Mesangial cell (primary cell): ENCODE measurements at places on chromosomes 5 and 9. TPM values are rescaled to one million over a fixed set of nuclear protein-coding genes. Genes with fewer than 3 reads are reported as not detected.

The QRFP gene
- not detected in 2 replicates for total RNA-seq

The DAB2IP gene
- 15.6 and 44.9 TPM in 2 replicates for total RNA-seq

The FYB1 gene
- total RNA-seq: 0.13 TPM in 1 of 2 replicates, not detected in the other

The C1QTNF2 gene
- 0.65 TPM in 1 of 2 replicates, not detected in the other for total RNA-seq

The BRINP1 gene
- total RNA-seq: 0.51 TPM in 1 of 2 replicates, not detected in the other
